ENCODE measurements at places on chromosomes 3 and 15. TPM values are rescaled to one million over a fixed set of nuclear protein-coding genes. Genes with fewer than 3 reads are reported as not detected.
A peak's percentile ranks its signal among the peaks of the same experiment; 100 is the strongest.

- DNase-seq, result no peak
Measured at GRCh38 chr3:14242490-14243311, 64.1 kb downstream of the LSM3 start.

GRCh38 chr15:43210172-43210745, 10.6 kb downstream of the EPB42 start:
- no peak for DNase-seq

DNA sequence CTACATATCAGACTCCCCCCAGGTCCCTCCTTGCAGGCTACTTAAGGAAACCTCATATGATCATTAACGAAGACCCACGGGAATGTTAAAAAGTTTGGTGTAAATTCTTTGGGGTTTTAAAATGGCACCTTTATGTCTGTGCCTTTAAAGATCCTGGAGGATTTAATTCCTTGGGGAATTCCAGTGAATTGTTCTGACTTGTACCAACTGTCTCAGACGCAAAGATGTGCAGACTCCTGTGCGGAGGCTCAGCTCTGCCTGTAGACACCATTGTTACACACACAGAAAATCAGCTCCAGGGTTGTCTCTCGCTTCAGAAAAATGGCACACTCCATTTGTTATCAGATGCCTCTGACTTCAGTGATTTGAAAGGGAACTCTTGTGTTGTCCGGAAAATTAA, 414.4 kb upstream of the CFAP20DC start:
- DNase-seq, result peak; percentile 74

The IGSF11 gene
- total RNA-seq, result 0.13 TPM

- peak; percentile 44 for DNase-seq
Measured at GRCh38 chr3:85259748-85260147, 301.0 kb downstream of the CADM2 start.

DNA sequence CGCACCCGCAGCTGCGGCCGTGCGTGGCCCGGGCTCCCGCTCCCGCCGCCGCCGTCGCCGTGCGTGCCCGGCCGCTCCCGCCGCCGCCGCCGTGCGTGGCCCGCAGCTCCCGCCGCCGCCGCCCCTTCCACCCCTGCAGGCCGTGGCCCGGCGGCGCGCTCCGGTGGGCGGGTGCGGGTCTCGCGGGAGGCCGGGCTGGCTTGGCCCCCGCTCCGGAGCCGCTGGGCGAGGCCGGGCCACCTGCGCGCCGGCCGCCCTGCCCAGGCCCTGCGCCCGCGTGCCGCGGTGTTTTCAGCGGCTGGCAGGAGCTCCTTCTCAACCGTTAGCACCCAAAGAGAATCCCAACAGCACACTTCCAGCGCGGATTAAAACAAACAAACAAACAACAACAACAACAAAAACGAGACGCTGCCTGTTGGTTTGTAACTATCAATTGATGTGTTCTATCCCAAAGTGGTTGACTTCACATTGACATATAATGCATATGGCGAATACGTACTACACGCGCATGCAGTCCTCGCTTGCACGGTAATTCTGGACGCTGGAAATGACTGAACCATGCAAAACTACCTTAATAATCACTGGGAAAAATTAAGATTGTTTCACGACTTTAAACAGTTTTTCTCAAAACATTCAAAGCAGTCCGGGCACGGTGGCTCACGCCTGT, 113.7 kb upstream of the GOLGA8J start:
- DNase-seq, result no peak

The ZNF501 gene
- total RNA-seq, result 6.8 TPM

The ABHD17C gene
- 30.5 TPM for total RNA-seq

DNA sequence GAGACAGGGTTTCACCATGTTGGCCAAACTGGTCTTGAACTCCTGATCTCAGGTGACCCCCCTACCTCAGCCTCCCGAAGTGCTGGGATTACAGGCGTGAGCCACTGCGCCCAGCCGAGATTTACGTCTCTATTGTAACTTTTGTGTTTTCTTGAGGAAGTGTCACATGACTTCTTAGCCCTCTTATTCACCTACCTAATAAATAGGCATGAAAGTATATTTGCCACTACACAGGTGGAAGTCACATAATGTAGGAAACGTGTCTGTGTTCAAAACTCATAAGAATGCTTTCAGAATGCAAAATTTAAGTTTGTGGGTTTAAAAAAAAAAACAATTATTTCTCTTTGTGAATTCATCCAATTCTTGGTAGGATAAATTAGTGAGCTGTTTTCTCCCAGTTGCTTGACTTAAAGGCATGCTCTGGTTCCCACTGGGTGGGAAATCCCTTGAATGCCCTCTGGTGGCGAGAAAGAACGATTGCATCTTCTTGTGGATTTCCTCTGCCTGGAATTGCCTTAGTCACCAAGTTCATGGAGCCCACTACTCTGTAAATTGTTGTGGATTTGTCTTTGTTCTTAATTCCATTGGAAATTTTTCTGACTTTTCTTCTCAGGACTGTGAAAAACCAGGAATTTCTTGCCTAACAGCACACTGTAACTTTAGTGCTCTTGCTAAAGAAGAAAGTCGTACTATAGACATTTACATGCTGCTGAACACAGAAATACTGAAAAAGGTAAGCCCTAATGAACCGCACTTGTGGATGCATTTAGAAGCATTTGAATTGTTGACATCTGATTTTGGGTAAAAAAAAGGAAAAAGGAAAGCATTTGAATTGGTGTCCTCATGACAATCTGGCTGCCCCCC, 82.2 kb upstream of the CTDSPL start:
- peak; percentile 73 for DNase-seq

GRCh38 chr15:24856397-24857390, 98.1 kb upstream of the SNRPN start:
- no peak for DNase-seq

The TMEM87A gene
- 156 TPM for total RNA-seq

The MESP2 gene
- total RNA-seq, result 0.13 TPM

The ANAPC13 gene
- 66.4 TPM for total RNA-seq

- no peak for DNase-seq
Measured at GRCh38 chr3:64294771-64295170, 69.5 kb upstream of the PRICKLE2 start.

DNA sequence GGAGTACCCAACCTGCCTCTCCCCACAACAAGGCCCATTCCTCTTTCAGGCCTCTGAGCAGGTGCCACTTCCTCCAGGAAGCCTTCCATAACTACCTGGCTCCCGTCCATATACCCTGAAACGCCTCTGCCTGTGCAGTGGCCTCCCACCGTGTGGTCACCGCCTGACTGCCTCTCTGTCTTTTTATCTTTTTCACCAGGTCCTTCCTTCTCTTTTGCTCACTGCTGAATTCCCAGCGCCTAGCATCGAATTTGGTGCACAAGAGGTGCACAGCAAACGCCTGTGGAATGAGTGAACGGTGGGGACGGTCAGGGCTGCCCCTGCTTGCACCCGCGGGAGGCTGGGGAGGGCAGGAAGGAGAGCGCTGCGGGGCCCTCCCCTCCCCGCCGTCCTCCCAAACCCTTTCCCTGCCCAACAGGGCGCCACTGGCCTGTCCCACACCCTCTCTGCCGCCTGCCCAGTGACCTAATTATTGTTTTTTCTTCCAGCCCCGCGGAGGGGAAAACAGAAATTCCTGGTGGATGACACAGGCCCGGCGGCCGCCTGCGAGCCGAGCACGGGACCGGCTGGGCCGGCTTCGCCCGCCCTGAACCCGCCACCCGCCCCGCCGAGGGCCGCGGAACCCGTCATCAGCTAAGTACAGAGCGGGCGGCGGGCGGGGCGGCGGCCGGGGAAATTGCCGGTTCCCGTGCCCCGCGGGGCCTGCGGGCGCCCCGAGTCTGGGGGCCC, 140.1 kb downstream of the SMAD6 start:
- DNase-seq, result peak; percentile 78

GRCh38 chr3:127438951-127439350, 151.1 kb upstream of the PRR20G start:
- no peak for DNase-seq

The ADCY5 gene
- total RNA-seq, result not detected

The LIPH gene
- 5.6 TPM for total RNA-seq

DNA sequence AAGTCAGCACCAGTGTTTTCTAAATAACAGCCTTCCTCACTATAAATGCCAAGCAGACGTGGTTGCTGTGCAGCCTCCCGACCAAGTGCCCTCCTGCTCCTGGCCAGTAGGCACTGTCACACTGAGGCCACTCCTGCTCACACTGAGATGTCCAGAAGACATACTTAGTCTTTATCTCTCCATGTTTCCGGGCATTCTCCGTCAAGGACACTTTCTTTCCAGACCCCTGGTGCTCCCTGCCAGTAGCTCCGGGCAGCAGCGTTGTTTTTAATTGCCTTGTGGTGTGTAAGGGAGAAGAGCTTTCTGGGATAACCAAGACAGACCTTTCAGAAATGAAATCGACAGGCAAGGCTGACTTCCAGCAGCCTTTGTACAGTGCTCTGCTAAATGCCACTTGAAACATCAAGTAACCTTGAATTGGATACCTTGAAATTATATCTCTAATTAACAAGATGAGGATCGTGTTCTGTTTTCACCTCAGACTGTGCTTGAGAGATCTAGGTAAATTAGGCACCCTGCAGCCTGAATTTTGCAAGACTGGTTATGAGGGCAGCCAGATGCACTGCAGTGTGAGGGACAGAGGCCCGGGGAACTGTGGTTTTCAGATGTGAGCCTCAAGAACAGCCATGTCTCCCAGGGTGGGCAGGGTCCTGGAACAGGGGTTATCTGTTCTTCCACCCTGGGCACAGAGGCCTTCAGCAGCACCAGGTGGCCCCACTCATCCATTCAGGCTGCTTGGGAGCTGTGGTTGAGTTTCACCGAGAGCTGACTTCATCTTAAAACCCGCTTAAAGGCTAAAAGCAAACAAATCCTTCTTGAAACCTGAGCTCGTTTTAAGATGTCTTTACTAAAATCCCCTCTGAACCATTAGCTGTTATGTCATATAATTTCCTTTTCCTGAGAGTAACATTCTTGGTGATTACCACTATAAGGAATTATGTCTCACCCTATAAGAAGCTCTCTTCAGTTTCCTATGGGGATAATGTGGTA, 105.5 kb upstream of the IL12A start:
- peak; percentile 84 for DNase-seq

- no peak for DNase-seq
Measured at GRCh38 chr3:186060222-186060621, 48.7 kb downstream of the ETV5 start.

DNA sequence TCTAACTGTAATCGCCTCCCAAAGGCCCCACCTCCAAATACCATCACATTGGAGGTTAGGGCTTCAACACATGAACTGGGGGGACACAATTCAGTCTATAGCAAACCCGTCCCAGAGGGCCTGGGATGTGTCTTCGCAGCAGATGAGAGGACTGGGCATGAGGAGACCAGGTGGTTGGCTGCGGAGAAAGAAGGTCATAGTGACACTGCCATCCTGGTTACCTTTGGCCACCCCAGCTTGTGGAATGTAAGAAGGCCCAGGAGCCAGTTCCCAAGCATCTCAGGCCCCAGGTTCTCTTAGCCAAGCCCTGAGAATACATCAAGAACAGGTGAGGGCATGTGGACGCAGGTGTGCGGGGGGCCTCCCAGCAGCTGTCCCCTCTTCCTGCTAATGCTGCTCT, 6.4 kb upstream of the RARRES1 start:
- no peak for DNase-seq

DNA sequence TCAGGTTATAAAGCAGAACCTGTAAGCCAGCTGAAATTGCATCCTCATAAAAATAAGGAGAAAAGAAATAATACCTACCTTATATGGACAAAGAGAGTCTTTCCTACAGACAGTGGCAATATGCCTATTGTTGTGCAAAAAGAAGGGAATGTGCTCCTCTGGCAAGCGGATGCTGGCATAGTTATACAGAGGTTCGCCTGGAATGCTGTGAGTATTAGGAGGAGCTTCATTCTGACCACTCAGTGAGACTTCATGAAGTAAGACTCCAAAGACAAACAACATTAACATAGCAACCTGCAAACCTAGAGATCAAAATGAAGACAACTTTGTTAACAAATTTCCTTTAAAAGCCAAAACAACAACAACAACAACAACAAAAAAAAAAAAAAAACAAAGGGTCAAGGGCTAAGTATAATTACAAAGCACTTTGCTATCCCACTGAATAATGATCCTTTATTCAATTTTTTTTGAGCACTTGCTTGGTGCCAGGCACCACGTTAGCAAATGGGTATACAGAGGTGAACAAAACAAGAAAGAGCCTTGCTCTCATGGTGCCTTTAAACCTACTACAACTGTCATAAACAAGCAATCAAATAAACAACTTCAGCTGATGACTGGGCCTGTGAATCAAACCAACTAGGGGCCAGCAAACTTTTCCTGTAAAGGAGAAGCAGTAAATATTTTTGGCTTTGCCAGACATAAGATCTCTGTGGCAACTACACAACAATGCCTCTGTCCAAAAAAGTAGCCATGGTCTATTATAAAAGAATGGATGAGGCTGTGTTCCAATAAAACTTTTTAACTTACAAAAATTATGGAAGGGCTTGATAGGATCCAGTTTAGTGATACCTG, 3.7 kb downstream of the EOGT start:
- no peak for DNase-seq

DNA sequence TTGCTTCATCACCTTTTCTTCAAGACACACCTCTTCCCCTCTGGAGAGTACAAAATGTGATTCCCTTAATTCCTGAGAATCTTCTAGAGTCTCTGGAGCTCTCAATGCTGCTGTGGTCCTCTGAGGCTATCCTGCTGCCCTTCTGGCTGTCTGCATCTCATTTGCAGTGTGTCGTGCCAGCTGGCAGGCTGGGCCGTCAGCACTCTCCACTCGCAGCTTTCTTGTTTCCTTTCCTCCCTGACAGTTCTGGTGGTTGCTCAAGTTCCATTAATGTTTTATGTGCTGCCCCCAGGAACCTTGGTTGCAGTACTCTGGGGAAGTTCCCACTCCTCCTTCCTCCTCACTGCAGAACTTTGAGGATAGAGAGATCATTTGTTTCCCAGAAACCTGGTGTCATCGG, 210.8 kb upstream of the ROPN1 start:
- DNase-seq, result no peak

DNA sequence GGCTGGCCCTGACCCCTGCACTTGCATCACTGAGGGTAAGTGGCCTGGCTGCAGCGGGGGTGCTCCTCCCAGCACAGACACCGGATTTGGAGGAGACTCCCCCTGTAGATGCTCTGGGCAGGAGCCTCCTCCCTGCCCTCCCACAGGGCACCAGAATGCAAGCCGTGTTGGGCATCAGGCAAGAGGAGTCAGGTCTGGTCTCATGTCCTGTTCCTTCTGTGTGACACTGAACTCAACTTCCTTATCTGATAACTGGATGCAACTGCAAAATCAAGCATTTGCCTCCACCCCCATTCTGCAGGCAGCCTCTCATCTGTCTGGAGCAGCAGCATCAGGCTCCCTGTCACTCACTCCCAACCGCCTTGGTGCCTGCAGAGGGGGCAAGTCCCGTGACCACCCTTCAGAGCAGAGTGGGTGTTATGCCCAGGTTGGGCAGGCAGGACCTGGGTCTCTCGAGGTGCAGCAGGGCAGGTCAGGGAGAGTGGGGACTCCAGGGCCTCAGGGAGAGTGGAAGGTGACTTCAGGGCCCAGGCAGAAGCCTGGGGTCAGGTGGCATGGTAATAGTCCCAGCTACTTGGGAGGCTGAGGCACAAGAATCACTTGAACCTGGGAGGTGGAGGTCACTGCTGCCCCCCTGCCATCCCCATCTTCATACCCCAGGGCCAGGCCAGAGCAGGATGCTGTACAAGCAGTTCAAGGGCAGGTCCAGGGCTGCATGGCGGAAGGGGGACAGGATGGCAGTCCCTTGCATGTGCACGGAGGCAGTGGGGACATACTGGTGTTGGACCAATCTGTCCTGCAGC, 10.5 kb upstream of the RPL29 start:
- no peak for DNase-seq

The TMEM266 gene
- total RNA-seq, result under 0.01 TPM

GRCh38 chr15:98708037-98708590, 59.8 kb downstream of the IGF1R start:
- no peak for DNase-seq

The MKRN2OS gene
- total RNA-seq, result 2.1 TPM
